T-helper 1 cell (primary cell): ENCODE measurements at places on chromosomes 1 and 21.

DNA sequence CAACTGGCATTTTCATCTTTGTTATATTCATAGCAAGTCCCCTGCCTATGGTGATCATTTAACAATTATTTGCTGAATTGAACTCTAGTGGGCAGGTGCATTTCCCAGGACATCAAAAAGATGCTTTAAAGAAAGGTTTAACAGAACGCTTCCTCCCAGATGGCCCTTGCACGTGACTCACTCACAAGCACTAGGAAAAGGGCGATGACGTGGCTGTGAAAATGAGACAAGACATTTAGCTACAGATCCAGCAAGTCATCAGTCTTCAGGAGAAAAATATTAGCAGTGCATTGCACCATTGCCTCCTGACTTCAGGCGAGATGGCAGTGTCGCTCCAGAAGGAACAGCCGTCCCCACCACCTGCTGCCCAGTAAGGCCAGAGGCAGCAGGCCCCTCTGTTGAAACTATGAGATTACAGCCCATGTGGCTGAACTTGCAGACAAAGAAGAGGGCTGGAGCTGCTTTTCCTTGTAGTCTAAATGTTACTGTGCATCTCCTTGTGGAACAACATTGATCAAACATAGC, 37.2 kb downstream of the DSCAM start:
- no peak for DNase-seq

- DNase-seq = no peak
Measured at GRCh38 chr1:30908696-30909364, at the start of gene SDC3. Gene SDC3 (minus strand): TSS chr1:30908758. CDS start chr1:30908586, 172 bp downstream.

DNA sequence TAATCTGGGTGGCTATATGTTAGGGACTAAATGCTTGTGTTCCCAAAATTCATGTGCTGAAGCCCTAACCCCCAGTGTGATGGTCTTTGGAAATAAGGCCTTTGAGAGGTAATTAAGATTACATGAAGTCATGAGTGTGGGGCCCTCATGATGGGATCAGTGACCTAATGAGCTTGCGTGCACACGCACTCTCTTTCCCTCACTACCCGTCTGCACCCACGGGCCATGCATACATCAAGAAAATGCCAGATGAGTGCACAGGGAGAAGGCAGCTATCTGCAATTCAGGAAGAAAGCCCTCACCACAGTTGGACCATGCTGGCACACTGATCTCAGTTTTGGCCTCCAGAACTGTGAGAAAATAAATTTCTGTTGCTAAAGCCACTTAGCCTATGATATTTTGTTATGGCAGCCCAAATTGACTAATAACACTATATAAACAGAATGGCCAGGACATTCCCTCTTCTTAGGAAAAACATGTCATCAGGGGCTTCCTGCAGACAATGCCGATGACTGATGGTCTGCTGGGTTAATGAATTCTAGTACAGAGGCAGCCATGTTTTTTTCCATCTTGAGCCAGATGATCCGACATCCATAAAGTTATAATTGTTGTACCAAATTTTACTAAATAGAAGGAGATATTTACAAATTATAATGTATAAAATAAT, 18.1 kb upstream of the MYOG start:
- DNase-seq = no peak

DNA sequence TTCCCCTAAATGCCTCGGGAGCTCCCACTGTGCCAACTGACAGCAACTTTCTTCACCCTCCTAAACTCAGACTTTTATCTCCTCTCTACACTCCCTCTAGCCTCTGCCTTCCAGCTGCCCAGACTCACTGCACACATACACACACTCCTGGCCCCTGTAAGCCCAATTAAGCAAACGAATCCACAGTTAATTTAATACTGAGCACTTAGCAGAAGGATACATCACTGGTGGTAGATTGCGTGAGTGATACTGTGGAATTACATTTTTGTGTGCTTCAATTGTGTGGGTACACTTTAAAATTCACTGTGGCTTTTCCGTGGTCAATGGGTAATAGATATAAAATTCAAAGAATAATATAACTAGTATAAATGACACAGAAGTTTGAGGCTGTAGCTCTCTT, 33.6 kb upstream of the GJB5 start:
- no peak for DNase-seq

- no peak for DNase-seq
Measured at GRCh38 chr1:219090607-219091006, 83.1 kb upstream of the LYPLAL1 start.

- DNase-seq = no peak
Measured at GRCh38 chr1:214808845-214809460, 206.0 kb downstream of the CENPF start.

DNA sequence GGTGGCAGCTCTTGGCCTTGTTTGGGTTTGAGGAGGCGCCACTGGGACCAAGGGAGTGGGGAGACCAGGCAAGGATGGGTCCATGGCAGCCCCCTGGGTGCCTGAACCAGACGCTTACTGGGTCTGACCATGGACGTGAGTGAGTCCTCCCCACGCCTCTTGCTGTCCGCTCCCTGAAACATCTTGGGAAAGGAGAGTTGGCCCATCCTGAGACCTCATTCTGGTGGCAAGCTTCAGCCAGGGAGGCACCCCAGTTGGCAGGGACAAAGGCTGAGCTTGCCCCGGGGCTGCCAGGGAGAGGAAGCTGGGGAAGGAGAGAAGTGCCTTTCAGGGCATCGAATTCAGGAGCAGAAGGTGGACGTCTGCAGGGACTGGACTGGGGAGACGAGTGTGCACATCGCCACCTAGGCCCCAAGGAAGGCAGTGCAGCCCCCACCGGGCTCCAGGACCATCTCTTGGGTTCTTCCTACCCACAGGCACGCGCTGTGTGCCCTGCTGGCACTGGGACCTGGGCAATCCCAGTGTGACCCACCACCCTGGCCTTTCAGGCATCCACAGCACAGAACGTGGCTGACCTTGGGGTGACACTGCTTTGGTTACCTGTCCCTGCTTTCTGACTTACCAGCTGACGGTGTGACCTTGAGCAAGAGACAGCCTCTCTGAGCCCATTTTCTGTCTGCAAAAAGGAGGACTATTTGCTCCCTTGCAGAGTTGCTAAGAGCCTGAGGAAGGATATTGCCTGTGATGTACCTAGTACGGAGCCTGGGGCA, 132.9 kb upstream of the WNT4 start:
- no peak for DNase-seq

DNA sequence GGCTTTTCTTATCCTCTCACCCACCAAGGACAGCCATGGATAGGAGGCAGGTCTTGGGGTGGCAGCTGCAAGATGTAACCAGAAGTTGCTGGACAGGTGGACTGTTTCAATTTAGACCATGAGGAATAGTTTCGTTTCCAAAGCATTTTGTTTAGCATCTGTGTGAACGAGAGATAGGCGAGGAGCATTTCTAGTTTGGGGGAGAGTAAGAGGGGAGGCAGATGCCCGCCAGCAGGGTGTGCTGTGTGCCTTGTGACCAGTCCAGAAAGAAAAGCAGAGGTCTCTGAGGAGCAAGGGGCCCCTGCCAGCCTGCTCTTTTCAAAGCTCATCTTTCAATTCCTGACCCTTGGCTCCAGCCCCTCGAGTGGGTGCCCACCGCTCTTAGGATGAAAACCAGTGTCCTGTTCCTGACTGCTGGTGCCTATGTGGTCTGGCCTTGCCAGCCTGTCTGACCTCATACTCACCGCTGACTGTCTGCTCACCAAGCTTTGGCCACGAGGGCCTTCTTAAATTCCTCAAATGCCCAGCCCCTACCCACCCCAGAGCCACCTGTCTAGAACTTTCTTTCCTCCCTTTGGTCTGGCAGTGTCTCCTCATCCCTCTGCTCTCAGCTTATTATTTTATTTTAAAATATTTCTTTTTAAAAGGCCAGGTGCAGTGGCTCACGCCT, 8.5 kb downstream of the SERINC2 start:
- no peak for DNase-seq

- no peak for DNase-seq
Measured at GRCh38 chr1:168887381-168887780, 158.4 kb upstream of the DPT start.

DNA sequence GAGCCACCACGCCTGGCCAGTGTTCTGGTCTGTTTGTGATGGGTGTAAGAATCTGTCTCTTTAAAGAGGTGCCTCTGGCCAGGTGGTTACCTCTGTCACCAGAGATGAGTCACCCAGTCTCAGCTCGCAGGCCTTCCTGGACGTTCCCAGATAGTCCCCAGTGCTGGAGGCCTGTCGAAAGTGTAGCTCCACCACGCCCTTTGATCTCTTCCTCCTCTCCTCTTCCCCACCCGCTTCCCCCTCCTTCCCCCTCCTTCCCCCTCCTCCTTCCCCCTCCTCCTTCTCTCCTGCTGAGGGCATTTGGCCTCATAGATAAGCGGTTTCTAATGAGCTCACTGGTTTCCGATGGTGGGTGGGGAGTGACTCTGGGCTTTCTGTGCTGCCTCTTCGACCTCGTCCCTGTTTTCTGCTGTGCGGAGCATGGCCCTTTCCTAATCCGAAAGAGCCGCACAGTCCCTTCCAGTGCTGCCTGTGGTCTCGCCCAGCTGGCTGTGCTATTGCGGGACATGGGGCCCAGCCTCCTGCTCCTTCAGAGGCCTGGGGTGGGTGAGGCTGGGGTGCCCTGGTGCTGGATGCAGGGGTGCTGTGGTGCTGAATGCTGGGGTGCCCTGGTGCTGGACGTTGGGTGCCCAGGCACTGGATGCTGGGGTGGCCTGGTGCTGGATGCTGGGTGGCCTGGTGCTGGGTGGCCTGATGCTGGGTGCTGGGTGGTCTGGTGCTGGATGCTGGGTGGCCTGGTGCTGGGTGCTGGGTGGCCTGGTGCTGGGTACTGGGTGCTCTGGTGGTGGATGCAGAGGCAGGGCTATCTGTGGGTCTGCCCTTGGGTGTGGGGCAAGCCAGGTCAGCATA, 19.2 kb downstream of the AGPAT3 start:
- DNase-seq = no peak

DNA sequence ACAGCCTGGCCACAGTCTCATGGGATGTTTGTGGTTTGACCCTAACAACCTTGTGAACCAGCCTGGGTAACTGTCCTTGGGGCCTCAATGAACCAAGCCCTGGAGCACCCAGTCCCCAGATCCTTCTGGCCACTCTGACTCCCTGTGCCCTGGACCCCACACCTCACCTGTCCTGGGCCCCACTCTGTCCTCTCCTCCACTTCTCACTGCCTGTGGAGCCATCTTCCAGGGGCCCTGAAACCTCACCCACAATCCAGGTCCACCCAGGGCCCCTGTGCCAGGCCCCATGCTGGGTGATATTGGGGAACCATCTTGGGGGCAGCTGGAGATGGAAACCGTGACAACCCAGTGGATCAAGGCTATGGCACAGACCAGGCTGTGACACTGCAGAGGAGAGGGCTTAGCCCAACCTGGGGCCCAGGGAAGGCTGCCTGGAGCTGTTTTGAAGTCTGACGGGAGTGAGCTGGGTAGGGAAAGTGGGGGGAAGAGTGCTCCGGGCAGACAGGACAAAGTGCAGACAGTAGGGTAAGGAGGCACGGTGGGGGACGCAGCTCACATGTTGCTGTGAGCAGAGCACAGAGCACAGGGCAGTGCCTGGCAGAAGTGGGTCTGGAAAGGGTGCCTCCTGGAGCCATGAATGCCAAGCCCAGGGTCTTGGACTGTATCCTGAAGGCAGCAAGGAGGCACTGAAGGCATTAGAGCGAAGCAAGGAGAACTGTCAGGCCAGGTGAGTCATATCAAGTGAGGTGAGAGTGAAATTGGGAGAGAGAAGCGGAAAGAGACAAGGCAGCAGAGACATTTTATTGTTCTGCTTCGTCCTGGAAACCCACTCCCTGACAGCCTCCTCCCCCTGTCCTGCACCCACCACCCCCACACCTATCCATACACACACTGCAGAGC, 12.1 kb upstream of the LRP8 start:
- DNase-seq = no peak

DNA sequence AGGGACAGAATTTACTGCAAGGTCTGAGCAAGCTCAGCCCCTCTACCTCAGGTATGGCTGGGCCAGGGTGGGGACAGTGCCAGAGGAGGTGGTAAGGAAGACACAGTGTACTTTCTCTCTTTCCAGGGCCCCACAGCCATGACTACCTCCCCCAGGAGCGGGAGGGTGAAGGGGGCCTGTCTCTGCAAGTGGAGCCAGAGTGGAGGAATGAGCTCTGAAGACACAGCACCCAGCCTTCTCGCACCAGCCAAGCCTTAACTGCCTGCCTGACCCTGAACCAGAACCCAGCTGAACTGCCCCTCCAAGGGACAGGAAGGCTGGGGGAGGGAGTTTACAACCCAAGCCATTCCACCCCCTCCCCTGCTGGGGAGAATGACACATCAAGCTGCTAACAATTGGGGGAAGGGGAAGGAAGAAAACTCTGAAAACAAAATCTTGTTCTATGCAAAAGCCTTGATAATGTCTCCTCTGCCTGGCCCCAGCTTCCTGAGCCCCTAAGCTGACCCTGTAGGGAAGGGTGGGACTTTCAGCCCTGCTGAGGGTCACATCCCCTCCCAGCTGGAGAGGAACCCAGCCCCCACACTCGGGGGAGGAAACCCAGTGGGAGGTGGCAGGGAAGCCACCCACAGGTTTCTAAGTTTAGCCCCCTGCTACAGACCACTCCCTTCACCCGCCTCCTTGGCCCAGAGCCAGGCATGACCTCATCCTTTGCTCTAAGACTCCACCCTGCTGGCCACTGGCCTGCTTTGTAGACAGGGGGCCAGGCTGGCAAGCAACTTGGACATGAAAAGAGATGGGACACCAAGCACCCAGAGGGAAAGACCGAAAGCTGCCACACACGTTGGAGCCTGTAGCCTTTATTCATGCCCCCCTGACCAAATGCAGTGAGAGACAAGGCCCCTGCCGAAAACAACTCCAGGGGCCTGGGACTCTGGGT, 6.4 kb downstream of the RHOC start:
- DNase-seq = peak; percentile 46

DNA sequence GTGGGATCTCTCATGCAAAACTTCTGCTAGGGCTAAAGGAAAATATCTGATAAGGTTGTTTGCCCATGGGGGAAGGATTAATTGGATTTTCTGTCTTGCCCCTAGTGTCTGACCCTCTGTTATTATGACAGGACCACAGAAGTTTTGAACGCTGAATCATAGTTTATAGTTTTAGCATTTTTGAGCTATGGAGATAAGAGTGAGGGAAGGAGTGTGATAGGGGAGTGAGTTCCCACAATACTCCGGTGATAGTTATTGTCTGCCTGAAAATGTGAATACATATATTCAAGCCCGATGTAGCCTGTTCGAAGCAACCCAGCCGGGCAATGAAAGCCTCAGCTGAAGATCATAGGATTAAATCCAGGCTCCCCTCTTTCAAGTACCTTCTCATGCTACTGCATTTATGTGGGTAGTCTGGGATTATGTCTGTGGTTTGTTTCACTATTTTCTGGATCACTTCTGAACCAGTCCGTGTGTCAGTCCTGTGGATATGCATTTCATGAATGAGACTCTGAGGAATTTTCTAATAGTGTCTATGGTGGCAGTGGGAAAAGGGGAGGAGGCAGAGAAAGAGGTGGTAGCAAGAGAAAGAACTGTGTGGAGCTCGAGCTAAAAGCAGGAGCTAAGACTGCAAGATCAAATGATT, 258.7 kb downstream of the DISC1 start:
- DNase-seq = no peak

- DNase-seq = no peak
Measured at GRCh38 chr1:210989905-210990304, 144.0 kb downstream of the KCNH1 start.

GRCh38 chr1:232372841-232373440, 257.0 kb downstream of the SIPA1L2 start:
- DNase-seq = no peak

- DNase-seq = no peak
Measured at GRCh38 chr1:75588779-75589475, 22.0 kb downstream of the SLC44A5 start.
